ENCODE measurements at places on chromosomes 1 and 21.

DNA sequence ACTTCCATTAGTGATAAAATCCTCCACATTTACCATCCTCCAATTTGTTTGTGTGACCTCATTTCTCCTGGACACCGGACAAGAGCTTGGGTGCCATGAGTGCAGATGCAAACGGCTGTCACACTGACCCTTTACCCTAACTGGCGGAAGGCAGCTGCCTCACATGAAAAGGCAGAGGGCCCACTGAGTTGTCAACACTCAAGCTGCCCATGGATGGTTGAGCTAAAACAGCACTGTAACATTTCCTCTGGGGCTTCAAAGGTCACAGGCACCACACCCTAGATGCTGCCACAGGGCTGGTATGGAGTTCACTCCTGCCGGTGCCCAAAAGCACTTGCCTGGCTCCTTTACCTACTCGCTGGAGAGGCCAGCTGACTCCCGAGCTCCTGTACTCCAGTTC, 653.4 kb downstream of the KCNT2 start:
- DNase-seq, result no peak

GRCh38 chr1:244100704-244101453, 49.8 kb downstream of the ZBTB18 start:
- no peak for DNase-seq

GRCh38 chr1:107529511-107530149, 388.8 kb downstream of the NTNG1 start:
- peak; percentile 18 for DNase-seq

- DNase-seq, result no peak
These were observed 441.6 kb downstream of the OMA1 start for GRCh38 chr1:58104960-58105359.

DNA sequence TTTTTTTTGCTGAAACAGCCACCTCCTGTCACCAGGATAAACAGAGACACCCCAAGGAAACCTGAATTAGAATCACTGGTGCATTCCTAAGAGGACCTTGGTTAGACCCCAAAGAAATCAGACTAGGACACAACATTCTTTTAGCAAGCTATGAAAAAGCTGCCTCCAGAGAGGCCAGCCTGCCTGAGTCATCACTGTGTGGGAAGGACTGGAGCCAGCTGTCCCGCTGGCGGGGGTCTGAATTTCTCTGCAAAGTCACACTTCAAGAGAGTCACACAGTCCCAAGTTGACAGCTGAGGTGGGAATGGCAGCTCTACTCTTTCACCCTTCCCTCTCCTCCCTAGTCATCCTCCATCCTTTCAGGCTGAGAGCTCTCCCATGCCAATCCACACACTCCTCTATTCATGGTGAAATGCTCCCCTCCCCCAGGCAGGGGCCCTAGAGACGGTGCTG, 405.0 kb upstream of the POU3F1 start:
- DNase-seq, result no peak
